HT-29 (cell line): ENCODE measurements at places on chromosomes 7 and 10. TPM values are rescaled to one million over a fixed set of nuclear protein-coding genes. Genes with fewer than 3 reads are reported as not detected.

GRCh38 chr10:22016046-22016705 is 12.6 kb upstream of the DNAJC1 start:
- no peak for DNase-seq

GRCh38 chr7:104486931-104487330 is 158.5 kb downstream of the LHFPL3 start:
- DNase-seq, result no peak

MGAM2 gene
- total RNA-seq, result 8.0 and 10.1 TPM in 2 replicates

DNA sequence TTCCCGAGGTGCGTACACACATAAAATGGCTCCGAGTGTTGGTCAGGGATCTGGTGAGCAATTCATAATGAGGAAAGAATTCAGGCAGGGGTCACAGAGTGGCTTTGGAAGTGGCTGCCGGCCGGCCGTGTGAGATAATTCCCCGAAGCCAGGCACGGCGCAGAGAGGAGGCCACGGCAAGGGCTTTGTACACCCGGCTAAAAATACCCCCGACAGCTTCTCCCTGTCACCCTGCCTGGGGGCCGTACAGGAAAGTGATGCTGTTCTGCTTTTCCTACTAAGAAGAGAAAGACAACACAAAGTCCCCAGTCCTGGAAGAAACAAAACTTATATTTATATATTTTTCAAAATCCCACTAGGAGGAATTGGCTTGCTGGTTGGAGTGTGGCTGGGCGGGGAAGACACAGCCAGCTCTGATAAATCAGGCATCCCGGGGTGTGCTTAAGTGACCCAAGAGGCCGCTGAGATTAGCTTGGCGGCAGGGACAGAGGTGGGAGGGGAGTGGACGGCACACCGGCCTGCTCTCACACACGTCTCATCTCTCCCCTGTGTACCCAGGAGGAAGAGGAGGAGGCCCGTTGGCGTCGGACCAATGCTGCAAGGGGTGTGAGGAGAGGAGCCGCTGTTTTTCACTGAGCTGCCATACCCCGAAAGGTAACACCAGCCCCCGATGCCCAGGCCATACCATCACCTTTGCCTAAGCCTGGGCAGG is 70.5 kb downstream of the ZMIZ1 start:
- DNase-seq, result no peak

GRCh38 chr10:5951167-5951711 is 26.1 kb downstream of the IL15RA start:
- DNase-seq, result no peak

- DNase-seq, result peak; percentile 60
Measured at GRCh38 chr7:6416516-6417145, 31.1 kb downstream of the DAGLB start.

- no peak for DNase-seq
Measured at GRCh38 chr7:80482950-80483349, 28.9 kb downstream of the GNAT3 start.

DNA sequence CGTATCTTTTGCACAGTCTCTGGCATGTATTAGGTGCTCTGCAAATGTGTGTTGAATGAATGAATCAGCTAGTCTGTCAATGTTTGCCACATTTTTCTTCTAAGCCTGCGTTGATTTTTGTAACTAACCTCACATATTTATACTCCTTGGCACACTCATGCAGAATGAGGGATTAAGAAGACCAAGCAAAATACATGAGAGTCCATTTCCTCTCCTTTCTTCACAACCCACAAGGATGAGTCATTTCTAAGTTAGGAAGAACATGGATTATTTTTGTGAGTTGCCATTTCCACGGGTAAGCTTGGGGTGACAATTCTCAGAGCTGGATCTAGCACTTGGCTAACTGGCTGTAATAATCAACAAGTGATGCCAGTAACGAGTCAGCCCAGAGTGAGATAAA is 158.8 kb downstream of the TWIST1 start:
- DNase-seq, result no peak

DNA sequence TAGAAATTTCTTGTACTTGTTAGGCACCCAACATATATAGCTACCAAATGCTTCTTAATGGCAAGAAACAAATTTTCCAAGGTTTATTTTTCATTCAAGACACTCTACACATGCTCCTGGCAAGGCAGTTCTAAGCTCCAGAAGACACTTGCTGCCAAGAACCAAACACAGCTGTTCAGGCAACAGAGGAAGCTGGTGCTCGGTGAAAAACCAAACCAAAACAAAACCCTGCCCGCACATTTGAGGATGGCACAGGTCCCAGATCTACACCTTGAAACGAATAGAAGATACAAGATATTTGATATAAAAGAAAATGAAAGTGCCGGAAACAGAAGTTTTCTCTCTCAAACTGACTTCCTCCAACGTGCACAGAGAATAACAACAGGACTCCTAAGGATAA is 4.9 kb upstream of the DNTT start:
- DNase-seq, result no peak

FRMD4A gene
- total RNA-seq, result not detected in 2 replicates

GRCh38 chr10:59626523-59626869 is 83.2 kb downstream of the SLC16A9 start:
- DNase-seq, result no peak

- DNase-seq, result no peak
Measured at GRCh38 chr7:103879411-103879810, 110.0 kb downstream of the RELN start.

SERPINE1 gene
- 4.6 and 5.0 TPM in 2 replicates for total RNA-seq
